Pancreas (tissue), 10 donors: ENCODE measurements at places on chromosomes 12 and 14. TPM values are rescaled to one million over a fixed set of nuclear protein-coding genes. Genes with fewer than 3 reads are reported as not detected.

GRCh38 chr12:116455540-116456329 is 103.4 kb upstream of the MAP1LC3B2 start:
- H3K27ac ChIP-seq: no peak overlapping the region
- H3K4me3 ChIP-seq: no peak overlapping the region
- H3K27me3 ChIP-seq: no peaks in the 10 kb centered on the region

The SOX5 gene
- total RNA-seq: 1.5 TPM

DNA sequence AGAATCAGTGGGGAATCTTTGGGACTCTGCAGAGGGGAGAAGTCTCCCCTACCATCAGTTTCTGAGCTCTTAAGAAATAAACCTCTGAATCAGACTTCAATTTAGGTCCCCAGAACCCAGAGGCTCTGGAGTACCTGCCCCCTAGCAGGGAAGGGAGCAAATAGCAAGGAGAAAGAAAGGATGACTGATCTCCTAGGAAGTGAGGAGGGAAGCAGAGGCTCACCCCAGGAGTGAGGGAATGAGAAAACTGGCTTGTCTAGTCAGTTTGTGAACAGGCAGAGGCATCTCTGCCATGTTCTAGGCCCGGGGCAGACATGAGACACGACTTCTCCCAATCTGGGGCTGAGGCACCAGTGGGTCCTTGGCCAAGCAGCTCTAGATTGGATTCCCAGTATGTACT is 24.3 kb upstream of the SMUG1 start:
- peaks cover 5% of the 10 kb centered on the region for H3K27me3 ChIP-seq
- peaks cover 9% of the 10 kb centered on the region for H3K4me1 ChIP-seq
- H3K4me3 ChIP-seq: no peak overlapping the region
- DNase-seq: no peak

DNA sequence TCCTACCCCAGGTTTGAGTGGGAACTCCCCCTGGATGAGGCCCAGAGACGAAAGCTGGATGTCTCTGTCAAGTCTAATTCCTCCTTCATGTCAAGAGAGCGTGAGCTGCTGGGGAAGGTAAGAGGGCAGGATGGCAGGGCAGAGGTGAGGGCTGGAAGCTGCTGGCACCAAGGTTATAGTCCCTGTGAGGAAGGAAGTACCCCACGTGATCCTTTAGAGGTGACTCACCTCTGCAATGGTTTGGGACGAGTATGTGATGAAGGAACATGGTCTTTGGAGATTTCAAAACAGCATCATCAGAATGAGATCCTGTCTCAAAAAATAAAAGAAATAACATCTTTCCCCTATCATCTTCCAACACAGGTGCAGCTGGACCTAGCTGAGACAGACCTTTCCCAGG is 9.2 kb upstream of the MYL6B start:
- H3K27ac ChIP-seq: no peak overlapping the region
- H3K27me3 ChIP-seq: no peaks in the 10 kb centered on the region

- no peak overlapping the region for H3K27ac ChIP-seq
- no peaks in the 10 kb centered on the region for H3K27me3 ChIP-seq
- DNase-seq: no peak
These were observed 358.2 kb downstream of the CACNA1C start for GRCh38 chr12:2411011-2411410.

The TCL1B gene
- not detected for total RNA-seq

- DNase-seq: no peak
- no peak overlapping the region for H3K4me3 ChIP-seq
- H3K4me1 ChIP-seq: no peaks in the 10 kb centered on the region
These were observed 27.9 kb downstream of the CCDC92 start for GRCh38 chr12:123944696-123945095.
